Left ventricle myocardium inferior (tissue), 1 donor: ENCODE measurements at places on chromosomes 2 and 18. TPM values are rescaled to one million over a fixed set of nuclear protein-coding genes. Genes with fewer than 3 reads are reported as not detected.

- DNase-seq = no peak
Measured at GRCh38 chr2:120278901-120279300, 26.2 kb downstream of the RALB start.

DNA sequence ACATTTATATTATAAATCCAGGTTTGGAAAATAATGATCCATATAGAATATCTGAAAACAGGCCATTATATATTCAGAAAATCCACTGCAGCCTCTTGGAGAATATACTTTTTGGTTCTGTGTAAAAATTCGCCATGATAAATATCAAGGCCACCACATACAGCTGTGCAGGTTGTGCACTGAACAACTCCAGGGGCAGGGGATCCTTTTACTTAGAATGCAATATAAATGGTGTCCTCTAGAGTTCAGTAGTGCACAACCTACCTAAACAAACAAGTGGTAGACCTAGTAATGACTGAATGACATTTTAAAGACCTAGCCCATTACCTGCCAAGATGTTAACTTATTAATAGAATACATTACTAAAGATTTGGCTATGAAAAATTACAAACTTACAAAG is 22.4 kb downstream of the MOGAT1 start:
- DNase-seq = no peak

DNA sequence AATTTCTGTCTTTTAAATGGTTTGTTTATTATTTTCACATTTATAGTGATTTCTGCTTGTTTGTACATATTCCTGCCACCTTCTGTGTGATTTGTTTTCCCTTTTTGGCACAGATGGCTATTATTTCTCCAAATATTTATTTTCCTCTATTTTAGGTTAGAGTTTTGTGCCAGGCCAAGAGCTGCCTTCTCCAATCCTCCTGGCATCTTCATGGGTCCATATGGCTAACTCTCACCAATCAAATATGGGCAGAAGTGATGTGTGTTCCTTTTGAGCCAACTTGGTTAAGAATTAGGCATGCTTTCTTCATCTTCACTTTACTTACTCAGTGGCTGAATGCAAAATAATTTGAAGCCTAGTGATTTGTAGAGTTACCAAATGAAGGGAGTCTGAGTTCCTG is 697.1 kb upstream of the CELF4 start:
- no peak for DNase-seq

DNA sequence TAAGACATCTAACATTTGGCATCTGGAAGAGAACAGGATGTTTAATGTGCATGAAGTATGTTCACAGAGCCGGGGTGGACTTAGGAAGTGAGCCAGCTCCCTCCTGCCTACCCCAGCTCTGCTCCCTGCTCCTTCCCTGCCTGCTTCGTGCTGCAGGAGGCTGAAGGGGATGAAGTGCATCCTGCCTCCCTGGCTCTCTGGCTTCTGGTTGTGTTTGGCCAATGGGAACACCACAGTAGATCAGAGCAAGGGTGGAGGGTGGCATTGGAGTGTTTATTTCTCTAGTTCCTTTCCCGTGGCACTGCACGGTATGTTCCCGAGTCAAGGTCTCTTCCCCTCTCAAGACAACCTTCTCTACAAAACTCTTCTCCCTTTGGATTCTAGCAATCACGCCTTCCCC is 379.9 kb downstream of the CLIP4 start:
- DNase-seq = no peak

DNA sequence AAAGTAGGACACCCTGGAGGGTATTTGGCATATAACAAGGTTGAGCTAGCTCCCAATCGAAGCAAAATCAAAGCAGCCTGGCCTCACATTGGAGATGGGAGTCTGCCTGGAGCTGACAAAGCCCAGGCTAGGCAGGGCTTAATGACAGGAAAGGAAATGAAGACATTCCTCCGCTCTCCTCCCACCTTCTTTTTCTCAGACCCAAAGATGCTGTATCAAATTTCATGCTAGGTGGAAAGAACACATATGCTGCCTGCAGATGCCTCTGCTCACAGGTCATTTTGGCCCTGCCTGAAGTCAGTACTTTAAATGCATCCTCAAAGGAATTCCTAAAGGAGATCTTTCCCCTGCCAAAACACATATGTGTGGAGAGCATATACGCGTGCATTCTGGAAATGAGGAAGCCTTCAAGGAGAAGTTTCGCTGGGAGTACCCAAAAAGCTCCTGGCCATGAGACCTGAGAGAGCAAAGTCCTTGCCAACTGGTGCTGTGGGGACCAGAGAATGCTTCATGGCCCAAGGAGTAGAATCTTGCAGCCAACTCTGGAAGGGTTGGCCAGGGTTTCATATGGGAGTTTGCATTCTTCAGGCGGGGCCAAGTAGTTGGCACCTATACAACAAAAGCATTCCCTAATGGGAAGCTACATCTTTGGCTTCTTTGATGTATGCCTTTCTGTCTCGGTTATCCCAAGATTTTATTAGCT is 88.0 kb downstream of the AQP4 start:
- DNase-seq = no peak

- no peak for DNase-seq
Measured at GRCh38 chr2:237354892-237355291, 59.1 kb downstream of the COL6A3 start.

DNA sequence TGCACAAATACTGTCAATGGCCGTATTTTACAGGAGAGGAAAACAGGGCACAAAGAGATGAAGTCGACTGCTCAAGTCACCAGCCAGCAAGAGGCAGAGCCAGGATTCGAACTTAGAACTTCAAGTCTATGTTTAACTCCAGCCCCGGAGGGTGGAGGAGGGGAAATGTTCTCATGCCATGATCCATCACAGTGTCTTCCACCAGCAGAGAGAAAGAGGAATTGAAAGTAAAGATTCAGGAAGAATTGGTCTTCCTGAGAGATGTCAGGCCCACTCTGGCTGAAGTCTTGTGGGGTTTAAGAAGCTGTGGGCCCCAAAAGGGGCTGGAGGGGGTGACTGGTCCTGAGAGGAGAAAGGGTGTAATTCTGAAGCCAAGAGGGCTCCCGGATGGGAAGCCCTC is 260.0 kb downstream of the TNS1 start:
- no peak for DNase-seq

- DNase-seq = no peak
Measured at GRCh38 chr2:170842785-170843184, 26.1 kb downstream of the GAD1 start.

DNA sequence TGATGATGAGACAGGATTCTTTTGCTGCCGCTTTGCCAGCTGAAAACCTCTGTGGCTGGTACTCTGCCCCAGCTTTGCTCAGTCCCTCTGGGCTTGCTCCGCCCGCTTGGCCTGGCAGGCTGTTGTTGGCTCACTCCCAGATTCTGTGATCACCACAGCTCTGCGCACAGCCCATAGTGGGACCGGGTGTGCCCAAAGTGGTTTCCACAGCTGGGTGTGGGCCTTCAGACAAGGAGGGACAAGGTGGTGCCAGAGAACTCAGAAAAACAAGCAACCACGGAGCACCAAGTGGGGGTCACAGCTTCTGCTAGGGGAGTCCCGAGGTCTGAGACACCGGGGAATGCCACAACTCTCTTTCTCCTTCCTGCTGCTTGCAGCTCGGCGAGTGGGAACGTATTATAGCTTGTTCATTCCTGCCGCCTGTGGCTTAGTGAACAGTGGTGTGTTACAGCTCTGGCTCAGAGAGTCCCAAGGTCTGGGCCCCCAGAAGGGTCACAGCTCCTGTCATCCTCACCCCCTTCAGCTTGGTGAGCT is 9.2 kb upstream of the KYNU start:
- DNase-seq = peak; percentile 57

GRCh38 chr2:109614715-109615636 is 812 bp downstream of the SOWAHC start:
- DNase-seq = peak; percentile 20

- no peak for DNase-seq
Measured at GRCh38 chr2:207993151-207993763, 32.1 kb downstream of the PLEKHM3 start.

DNA sequence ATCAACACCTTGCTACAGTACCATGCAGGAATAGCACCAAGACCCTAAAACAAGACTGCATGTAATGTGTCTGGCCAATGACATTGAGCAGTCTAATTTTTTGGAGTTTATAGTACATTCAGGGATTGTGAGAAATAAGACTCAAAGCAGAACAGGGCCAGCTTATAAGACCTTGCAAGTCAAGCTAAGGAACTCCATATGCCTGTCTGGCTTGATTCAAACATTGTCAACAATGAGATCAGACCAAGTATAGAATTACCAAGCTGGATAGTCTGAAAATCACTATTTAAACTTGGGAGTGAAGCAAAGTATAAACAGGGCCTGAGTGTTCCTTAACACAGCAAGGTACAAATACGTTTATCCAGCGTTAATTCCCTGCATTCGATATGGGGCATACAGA is 370.9 kb downstream of the CNTNAP5 start:
- DNase-seq = no peak

DNA sequence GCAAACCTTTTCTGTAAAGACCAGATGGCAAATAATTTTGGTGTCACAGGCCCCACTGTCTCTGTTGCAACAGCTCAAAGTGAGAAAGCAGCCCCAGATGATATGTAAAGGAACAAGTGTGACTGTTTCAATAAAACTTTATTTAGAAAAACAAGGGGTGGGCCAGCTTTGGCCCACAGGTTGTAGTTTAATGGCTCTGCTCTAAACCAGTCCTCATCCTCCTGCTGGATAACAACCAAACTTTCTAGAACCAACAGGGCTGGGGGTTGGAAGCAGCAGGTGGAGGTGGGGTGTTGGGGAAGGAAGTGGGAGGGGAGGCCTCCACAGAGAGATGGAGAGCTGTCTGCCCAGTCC is 28.8 kb upstream of the INHBB start:
- no peak for DNase-seq

GRCh38 chr18:79611040-79611681 is 68.4 kb upstream of the CTDP1 start:
- DNase-seq = peak; percentile 51

DNA sequence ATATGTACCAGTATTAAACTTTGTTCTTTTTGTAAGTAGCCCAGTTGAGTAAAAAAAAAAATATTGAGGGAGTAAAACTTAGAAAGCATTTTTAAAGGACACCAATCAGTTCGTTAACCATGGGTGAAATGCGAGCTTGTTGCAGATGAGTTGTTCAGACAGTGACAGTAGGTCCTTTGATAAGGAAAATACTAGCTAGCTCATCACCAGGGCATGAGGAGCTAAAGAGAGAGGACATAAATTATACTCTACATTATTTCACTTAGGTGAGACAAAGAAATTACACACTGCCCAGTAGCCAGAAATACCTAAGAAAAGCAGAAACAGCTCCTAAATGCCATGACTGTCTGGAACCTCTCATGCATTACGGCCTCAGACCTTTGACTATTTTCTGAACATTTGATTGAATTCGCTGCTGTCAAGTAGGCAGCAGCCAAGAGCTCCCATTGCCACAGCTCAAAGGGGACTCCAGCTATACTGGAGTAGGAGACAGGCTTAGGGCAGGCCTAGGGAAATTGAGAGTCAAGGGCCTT is 2.6 kb upstream of the HNRNPLL start:
- DNase-seq = no peak

DNA sequence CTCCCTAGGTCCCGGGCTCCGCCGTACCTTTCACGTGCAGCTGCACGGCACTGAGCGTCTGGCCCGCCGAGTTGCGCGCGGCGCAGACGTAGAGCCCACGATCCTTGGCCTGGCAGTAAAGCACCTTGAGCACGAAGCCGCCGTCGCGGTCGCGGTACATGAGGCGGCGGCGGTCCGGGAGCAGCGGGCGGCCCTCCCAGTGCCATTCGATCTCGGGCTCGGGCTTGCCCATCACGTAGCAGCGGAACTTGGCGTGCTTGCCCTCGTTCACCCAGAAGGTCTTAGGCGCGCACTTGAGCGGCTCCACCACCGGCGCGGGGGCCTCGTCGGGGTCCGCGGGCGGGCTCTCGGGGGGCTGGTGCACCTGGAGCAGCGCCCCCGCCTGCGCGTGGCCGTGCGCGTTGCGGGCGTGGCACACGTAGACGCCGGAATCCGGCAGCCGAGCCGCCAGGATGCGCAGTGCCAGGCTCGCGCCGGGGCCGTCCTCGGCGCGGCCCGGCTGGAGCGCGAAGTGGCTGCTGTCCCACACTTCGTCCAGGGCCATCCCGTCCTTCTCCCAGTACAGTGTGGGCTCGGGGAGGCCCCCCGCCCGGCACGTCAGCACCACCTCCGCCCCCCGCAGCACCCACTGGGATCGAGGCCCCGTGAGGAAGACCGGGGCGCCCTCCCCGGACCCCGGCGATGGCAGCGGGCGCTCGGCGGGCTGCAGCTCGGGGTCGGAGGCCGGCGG is 980 bp downstream of the OBSL1 start:
- DNase-seq = no peak

- DNase-seq = no peak
Measured at GRCh38 chr2:71689968-71690834, 236.8 kb downstream of the DYSF start.

GRCh38 chr2:235734688-235735231 is 240.9 kb downstream of the AGAP1 start:
- peak; percentile 36 for DNase-seq

Gene TTC27
- 7.5 TPM for total RNA-seq

Gene RNASEH1
- total RNA-seq = 20.9 TPM

Gene HOXD10
- total RNA-seq = not detected

Gene DTNB
- total RNA-seq = 4.5 TPM

Gene LCT
- total RNA-seq = not detected

Gene SFXN5
- 9.9 TPM for total RNA-seq
